ENCODE measurements at places on chromosomes 3 and 15. TPM values are rescaled to one million over a fixed set of nuclear protein-coding genes. Genes with fewer than 3 reads are reported as not detected.
A peak's percentile ranks its signal among the peaks of the same experiment; 100 is the strongest.

Gene PFKFB4
- polyA plus RNA-seq = 6.7 TPM

Gene ZDHHC23
- polyA plus RNA-seq = 0.94 TPM

Gene LTF
- 3.7 TPM for polyA plus RNA-seq

Gene NRG4
- 0.50 TPM for polyA plus RNA-seq

DNA sequence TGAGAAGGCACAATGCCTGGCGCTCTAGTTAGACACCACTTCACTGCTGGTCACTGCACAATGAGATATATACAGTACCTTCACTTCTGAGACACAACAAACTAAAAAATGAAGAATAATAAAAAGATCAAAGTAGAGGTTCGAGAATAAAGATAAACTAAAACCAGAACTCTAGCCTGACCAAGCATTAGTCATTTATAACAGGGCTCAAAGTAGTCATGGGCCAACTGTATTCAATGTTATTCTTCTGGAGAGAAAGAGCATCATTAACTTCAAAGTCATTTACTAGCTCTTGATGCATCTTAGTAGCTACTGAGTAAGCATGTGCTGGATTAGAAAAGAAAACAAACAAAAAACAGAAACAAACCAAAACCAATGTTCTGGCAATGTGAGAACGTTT, 145.2 kb downstream of the SSR3 start:
- no peak for DNase-seq

- no peak for DNase-seq
Observed at GRCh38 chr15:33031324-33031821, 163.1 kb downstream of the FMN1 start.

DNA sequence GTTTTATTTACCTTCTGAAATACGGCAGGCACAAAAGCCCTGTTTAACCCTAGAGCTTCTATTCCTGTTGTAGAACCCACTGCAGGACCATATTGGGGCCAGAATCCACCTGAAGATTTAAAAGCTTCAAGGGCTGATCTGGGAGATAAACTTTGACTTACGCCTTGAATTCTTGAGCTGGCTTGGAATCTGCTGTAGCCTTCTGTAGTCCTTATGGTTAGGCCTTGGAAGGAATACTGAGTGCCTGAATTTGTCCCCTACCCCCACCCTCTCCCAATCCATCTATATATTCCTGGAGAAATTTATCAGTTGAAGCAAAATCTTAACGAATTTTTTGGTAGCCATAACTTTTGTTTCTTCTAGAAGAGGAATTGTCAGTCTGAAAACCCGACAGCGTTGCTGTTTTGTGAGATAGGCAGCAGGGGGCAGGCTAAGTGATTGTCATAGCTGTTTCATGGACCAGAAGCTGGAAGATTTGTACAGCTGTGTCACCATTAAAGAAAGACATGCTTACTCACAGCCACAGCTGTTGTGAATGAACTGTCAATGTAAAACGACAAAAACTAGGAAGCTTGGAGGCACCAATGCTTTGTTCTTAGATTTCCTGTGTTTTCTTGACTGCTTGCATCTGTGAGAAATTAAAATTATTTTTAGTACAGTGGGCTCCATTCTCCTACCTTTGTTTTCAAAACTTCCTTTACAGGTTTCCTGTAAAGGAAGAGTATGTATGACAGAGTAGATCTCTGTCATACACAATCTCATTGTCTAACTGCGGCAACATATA, 12.8 kb downstream of the LXN start:
- DNase-seq = peak; percentile 37

- peak; percentile 14 for DNase-seq
Observed at GRCh38 chr3:108486941-108487340, 23.5 kb downstream of the MYH15 start.

Measured in hindlimb muscle (tissue), 1 donor.